ENCODE measurements at places on chromosomes 6 and 20. TPM values are rescaled to one million over a fixed set of nuclear protein-coding genes. Genes with fewer than 3 reads are reported as not detected.

DNA sequence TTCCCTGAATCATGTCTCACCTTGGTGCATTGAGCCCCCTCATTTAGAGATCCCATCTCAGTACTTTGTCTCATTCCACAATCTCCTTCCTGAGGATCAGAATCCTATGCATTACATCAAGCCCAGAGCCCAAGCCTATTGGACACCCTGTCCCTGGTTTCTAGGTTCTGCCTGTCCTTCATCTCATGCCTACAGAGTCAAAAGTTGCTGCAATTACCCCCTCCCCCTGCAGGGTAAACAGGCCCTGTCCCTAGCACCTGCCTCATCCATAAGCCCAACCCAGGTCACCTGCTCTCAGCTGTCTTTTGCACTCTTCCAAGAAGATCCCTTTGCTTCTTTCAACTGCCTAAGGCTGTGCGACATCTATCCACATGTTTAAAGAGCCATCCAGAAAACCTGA, 93.9 kb downstream of the SPTLC3 start:
- no peaks in the 10 kb centered on the region for H3K36me3 ChIP-seq
- H3K27ac ChIP-seq, result no peak overlapping the region
- no peaks in the 10 kb centered on the region for H3K27me3 ChIP-seq
- no peaks in the 10 kb centered on the region for H3K4me1 ChIP-seq

GRCh38 chr6:132009175-132009574, 58.0 kb upstream of the CCN2 start:
- peaks cover 9% of the 10 kb centered on the region for H3K4me1 ChIP-seq
- H3K36me3 ChIP-seq, result no peaks in the 10 kb centered on the region
- no peaks in the 10 kb centered on the region for H3K27me3 ChIP-seq
- H3K27ac ChIP-seq, result no peak overlapping the region
- no peak for DNase-seq
- H3K4me3 ChIP-seq, result no peak overlapping the region

DNA sequence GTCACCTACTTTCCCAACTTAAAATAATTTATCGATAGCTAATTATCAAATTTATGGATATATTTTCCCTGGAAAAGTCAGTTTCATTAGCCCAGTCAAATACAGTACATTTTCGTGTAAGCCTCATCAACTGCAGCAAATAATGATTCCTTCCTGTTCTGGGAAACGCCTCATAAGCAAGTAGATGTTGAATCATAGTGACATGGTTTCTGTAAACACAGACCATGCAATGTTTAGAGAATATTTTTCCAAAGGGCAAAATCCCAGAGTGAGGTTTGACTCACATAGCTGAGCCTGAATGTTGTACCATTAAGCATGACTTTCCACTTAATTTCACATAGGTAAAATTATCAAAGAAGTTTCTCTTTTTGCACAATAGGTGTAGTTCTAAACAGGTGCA, 16.7 kb upstream of the VNN1 start:
- H3K27ac ChIP-seq, result no peak overlapping the region
- no peak for DNase-seq
- no peaks in the 10 kb centered on the region for H3K27me3 ChIP-seq
- no peaks in the 10 kb centered on the region for H3K4me1 ChIP-seq

GRCh38 chr6:88298066-88298845, 132.1 kb upstream of the CNR1 start:
- no peaks in the 10 kb centered on the region for H3K27me3 ChIP-seq
- H3K27ac ChIP-seq, result no peak overlapping the region
- no peak for DNase-seq

Gene MOG
- total RNA-seq, result not detected

DNA sequence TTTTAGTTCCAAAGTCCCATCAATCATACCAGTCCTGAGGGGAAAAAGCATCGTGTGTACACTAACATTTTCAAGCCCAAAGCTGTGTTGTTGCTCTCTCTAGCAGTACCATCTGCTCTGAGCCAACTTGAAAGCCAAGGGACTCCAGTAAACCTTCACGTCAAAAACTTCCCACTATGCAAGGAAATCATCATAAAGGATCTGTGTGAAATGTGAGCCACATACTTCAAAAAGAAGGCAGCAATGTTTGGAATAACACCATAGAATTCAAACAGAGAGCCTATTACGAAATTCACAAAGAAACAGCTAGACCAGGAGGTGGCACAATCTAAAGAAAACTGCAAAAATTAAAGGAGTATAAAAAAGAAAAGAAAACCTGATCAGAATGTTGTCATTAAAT, 399.8 kb upstream of the EPHA7 start:
- no peak overlapping the region for H3K27ac ChIP-seq
- H3K4me1 ChIP-seq, result no peaks in the 10 kb centered on the region
- H3K36me3 ChIP-seq, result no peaks in the 10 kb centered on the region

DNA sequence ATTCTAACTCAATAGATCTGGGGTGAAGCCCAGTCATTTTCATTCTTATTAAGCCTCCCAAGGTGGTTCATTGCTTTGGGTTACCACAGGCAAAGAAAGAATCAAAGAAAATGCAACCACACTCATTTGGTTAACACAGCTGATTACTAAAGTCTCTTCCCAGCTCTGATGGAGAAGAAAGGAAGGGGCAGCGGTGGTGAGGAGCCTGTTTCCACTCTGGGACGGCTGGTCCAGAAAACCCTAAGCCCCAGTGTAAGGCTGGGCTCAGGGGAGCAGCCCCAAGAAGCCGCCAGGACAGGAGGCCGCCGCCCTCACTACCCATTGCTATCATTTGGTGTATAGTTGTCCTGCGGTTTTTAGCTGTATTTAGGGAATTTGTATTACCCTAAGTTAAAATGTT, 226.9 kb downstream of the CD83 start:
- H3K27ac ChIP-seq, result no peak overlapping the region
- no peaks in the 10 kb centered on the region for H3K36me3 ChIP-seq
- no peaks in the 10 kb centered on the region for H3K4me1 ChIP-seq
- DNase-seq, result no peak
